Activated CD4-positive, alpha-beta T cell treated with anti-CD3 and anti-CD28 coated beads, Interleukin-2, Interleukin-6, amounts not matched to agents 100 ng/mL and 50 ng/mL, durations not matched to agents 16 hours and 8 hours (primary cell): ENCODE measurements at places on chromosomes 3 and 15.

- no peak for DNase-seq
These were observed 568.2 kb downstream of the TUSC7 start for GRCh38 chr3:117277816-117278215.

- DNase-seq: peak; percentile 67
These were observed 352.4 kb upstream of the ARHGEF26 start for GRCh38 chr3:153768561-153769469.

DNA sequence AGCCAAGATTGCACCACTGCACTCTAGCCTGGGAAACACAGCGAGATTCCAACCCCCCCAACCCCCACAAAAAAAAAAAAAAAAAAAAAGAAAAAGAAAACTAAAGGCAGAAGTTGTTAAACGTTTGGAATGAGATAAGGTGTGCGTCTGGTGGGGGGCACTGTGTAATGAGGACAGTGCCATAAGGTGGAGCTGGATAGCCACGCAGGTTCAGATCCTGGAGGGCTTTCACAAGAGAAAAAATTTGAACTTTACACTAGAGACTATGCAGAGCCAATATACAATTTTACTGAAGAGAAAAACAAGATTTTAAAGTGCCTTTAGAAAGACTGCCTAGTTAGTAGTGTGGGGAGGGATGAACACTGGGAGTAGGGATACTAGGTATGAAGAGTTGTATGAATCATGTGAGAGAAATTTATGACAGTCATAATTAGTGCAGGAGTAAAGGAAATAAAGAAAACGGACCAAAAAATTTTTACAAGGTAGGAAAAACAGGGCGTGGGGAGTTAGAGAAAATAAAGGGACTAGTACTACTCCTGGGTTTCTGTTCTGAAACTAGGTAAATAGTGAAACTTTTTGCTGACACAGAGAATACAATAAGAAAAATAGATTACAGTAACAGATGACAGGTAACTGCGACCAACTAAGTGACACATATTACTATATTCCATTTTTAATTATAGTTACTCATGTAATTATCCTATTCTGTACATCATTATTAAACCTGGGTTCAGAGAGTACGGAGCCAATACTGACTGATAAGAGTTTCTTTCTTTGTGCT, 108.1 kb downstream of the PEAK1 start:
- DNase-seq: no peak

- DNase-seq: peak; percentile 95
These were observed 11.9 kb downstream of the GABRR3 start for GRCh38 chr3:98022978-98023820.

GRCh38 chr3:75395580-75396315, 268.4 kb upstream of the FRG2C start:
- DNase-seq: no peak

DNA sequence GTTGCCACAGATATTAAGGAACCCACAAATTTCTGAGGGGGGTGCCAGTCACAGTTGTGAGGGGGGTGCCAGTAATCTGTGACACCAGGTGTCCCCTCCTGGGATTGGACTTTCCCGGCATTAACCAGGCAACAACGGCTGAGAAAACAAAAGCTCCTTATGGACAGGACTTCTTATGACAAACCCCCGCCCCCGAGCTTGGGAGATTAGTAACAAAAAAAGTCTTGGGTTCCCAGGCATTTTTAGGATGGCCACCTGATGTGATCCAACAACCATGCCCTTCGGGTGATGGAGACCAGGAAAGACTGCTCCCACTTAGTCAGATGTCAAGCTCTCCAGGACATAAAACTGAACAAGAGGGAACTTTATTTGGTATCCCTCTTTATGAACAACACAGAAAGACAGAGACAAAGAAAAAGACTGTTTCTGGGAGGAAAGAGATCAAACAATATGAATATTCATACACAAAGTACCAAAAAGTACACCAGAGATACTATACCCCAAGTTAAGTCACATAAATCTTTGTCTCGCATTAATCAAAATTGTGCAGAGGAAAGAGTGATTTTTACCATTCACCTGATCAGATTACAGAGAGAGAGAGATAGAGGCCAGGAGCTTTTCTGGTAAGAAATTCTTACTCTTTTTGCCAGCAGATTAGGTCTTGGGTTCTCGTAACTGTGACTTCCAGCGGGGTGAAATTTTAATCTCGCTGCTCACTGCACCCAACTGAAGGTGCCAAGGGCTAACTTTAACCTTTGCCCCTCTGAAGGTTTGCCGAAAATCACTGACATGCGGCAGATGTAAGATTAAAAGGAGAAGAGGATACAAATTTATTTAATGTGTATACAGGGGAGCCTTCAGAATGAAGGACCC, 61.6 kb downstream of the OSTN start:
- DNase-seq: no peak

- DNase-seq: no peak
These were observed 106.4 kb downstream of the TP63 start for GRCh38 chr3:189737619-189738018.

GRCh38 chr3:9903238-9903624, 583 bp downstream of the IL17RE start:
- no peak for DNase-seq

DNA sequence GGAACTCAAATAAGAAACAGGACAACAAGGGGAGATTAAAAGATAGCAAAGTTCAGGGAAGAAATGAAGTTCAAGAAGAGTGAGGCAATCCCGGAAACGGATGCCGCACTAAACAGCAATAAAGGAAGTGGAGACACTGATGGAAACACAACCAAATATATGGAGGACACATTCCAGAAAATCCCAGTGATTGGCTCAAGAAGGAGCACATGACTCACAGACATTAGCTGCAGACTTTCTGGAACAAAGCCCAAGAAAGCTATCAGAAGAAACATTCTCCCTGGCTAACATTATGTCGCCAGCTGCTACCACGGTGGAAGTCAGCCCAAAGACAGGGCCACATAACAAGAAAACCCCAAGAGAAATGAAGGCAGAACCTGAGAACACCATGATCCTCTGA, 18.1 kb upstream of the VGLL4 start:
- DNase-seq: no peak

- no peak for DNase-seq
These were observed 107.2 kb downstream of the GTPBP8 start for GRCh38 chr3:113097960-113098447.

DNA sequence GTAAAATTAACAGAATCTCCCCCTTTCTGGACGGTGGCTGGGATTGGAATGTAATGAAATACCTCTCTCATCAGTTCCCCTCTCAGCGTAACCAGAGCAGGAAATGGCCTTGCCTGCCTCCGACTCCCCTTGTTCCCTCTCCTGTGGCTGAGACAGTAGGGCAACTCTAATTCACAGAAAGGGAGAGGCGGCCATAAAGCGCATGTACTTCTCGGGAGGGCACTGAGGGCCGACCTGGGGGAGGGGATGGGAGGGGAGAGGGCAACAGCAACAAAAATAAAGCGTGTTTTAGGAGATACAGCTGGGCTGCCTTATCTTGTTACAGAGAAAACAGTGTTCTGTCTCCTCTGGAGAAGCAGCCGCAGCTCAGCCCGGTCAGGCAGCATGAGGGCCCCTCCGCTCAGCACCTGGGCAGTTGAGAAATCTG, 783.3 kb upstream of the ARRDC4 start:
- DNase-seq: no peak

DNA sequence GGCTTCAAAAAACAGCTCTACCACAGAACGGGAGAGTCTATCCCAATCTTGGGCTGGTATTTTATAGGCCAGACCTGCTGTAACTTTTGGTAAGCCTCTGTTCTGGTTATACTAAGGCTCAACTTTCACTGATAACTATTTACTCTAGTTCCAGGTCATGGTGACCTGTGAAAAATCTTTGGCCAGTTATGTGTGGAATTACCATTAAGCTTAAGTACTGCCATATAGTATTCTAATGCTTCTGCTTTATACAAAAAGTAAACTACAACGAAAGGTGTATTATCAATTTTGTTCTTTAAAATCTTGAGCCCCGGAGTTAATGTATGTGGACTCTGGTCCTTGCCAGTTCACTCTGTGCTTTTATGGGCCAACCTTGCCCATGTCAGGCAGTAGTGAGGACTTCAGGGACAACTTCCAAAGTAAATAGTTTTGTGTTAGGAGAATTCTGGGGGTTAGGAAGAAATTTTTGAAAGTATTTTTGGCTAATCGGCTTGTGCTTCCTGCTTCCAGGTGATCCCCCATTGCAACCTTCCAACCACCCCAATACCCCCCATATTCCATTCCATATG, 6.4 kb downstream of the SIAH2 start:
- no peak for DNase-seq

DNA sequence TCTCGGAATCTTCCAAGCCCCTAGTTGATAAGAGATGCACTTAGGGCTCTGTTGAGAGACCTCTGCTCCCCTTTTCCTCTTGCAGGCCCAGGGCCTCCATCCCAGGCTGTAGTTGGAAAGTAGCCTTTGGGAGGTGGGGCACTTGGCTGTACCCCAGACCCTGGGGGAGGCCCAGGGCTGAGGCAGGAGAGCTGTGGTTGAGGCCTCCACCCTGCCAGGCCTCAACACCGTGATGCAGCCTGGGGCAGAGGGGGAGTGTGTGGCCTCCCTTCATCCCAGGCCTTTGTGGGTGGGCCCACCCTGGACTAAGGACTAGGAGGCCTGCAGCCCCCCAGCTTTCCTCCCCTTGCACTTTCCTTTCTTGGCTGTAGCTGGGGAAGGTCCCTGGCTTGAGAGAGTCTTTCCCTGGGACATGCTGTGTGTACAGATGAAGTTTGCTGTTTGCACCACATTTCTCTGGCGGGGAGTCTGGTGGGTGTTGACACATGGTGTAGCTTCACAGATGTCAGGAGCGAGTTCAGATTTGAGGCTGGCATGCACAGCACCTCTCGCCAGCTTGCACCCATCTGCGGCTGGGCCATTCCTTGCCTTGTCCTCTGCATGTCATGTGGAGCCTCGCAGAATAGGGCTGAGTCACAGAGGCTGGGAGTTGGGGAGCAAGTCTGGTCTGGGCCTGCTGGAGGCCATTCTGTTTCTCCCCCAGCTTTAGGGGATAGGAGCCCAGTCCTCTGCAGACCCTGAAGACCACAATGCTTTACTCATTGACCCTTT, 13.7 kb downstream of the PLEKHO2 start:
- DNase-seq: no peak

DNA sequence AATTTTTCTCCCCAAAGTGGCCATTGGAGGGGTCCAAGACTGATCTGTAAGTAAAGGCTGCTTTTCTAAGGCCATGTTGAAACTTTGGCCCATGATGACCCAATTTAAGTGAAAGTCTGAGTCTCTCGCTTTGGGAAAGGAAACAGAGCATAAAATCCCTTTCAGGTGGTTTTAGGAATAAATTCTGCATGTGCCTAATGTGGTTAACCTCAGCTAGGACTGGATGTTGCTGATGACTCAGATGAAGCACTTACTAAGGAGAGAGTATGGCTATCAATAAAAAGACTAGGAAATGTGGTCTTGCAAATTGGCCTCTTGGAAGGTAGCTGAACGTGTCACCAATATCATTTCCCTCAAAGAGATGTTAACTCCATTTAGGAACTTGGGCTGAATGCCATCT, 458.5 kb downstream of the AGBL1 start:
- no peak for DNase-seq

- DNase-seq: no peak
These were observed 116.7 kb upstream of the CGNL1 start for GRCh38 chr15:57259568-57260040.

DNA sequence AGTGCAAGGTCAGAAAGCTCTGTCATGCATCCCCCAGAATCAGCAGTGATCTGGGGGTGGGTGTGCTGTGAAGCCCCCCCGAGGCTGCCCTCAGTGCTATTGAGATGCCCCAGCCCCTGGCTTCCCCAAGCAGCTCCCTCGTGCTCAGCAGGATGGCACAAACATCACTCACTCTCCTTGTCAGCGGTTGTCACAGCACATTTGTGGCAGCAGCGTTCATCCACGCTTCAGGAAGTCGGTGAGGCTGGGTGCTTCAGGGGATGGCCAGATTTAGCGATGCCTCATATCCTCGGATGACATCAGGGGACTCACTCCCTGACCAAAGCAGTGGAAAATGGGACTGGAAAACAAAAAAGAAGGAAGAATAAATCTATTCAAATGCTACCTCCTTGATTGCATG, 54.4 kb upstream of the SLC6A11 start:
- no peak for DNase-seq

- no peak for DNase-seq
These were observed 76.0 kb downstream of the SRGAP3 start for GRCh38 chr3:9173445-9173844.

GRCh38 chr3:120559242-120560061, 36.7 kb upstream of the NDUFB4 start:
- peak; percentile 8 for DNase-seq

GRCh38 chr15:70185251-70185711, 87.6 kb upstream of the TLE3 start:
- DNase-seq: no peak

DNA sequence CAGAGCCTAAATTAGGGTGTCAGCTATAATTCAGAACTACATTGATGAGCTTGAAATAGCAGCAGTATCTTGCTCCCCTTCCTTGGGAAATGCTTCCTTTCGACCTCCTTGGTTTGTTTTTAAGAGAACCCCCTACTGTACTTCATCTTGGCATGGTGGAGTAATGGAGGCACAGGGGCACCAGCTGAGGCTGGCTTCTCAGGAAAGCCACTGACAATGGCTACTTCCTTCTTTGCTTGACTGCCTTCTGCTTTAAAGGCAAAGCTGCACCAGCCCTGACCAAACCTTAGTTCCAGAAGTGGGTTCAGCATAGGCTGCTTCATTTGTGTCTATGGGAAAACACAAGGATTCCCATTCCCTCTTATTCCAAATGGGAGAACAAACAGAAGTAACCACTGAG, 1.5 kb upstream of the FBXL22 start:
- DNase-seq: no peak

- no peak for DNase-seq
These were observed 152.7 kb downstream of the NFKBIZ start for GRCh38 chr3:102002056-102002455.

GRCh38 chr3:129318921-129319320, 40.3 kb downstream of the HMCES start:
- DNase-seq: no peak

DNA sequence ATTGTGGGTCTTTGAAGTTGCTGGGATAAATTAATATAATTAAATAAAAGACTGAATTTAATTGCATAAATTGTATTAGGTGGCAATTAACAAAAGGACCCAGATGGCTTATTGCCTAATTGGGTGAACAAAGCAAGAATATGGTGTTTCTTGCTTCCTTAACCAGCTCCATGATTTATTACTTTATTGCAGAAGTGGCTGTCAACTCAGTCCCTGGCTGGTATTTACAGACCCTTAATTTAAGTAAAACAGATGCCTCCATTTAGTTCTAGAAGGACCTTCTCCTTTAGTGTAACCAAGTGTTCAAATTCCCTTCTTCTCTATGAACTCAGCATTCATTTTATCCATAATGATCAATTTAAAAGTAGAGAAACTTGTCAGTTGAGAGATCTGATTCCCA, 35.1 kb downstream of the DPH3 start:
- DNase-seq: no peak

DNA sequence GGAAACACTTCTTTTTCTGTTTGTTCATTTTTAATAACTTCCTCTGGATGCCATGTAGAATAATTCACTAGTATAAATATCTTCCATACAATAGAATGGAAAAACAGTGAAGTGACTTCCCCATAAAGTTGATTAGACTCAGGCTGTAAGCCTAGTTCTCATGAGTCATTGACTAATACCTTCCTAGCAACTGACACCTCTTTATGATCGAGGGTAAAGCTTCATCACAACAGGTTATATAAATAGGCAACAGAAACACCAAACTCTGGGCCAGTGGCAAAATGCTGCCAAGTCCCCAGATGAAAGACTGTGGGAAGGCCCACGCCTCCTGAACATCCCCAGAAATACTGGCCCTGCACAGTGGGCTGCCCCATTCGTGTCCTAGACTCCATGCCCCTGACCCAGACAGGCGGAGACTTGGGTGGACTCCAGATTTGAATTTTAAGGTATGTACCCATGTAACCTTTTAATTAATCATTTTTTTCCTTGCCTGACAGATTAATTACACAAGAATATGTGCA, 71.3 kb upstream of the TBC1D23 start:
- DNase-seq: no peak
